Activated T-cell treated with anti-CD3 and anti-CD28 coated beads, Interleukin-2, amount 50 U/mL, for 24 hours (primary cell): ENCODE measurements at places on chromosomes 13 and 19.

DNA sequence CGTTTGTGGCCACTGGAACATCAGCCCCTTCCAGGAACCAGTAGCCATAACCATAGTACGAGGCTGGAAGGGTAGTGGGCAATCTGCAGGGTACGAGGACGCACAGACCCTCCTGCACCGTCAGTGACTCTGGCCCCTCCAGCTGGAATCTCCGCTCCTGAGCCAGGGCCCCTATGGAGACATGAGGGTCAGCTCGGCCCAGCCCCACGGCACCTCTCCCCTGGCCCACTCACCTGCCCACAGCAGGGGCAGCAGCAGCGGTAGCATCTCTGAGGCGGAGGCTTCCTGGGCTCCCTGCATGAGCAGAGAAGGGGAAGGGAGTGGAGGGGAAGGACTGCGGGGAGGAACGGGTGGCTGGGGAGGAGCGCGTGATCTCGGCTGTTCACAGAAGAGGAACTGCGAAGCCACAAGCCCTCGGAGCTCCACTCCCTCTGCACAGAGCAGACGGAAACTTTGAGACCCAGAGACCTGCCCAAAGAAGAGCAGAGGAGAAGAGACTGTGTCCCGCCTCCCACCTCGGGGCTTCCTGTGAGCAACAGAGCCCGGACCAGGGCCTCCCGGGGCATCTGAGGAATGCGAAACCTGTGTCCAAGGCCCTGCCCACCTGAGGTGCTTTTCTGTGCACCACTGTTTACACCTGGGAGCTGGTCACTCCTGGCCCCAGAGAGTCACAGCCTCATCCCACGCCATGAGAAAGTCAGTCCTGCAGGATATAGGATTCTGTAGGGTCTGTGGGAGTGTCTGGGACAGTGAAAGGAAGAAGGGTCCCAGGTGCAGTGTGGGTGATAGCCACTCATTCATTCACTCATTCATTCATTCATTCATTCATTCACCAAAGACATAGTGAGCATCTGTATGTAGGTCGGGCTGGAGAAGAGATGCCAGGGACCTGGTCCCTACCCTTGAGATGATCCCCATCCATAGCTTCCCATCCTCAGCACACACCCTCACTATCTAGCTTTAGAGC is at the start of gene SIGLEC6:
Gene SIGLEC6, minus strand, starts transcription at position 322 of the 967 bp plus-strand sequence. Its CDS starts 22 bp downstream, at position 300.
- peak; percentile 39 for DNase-seq

DNA sequence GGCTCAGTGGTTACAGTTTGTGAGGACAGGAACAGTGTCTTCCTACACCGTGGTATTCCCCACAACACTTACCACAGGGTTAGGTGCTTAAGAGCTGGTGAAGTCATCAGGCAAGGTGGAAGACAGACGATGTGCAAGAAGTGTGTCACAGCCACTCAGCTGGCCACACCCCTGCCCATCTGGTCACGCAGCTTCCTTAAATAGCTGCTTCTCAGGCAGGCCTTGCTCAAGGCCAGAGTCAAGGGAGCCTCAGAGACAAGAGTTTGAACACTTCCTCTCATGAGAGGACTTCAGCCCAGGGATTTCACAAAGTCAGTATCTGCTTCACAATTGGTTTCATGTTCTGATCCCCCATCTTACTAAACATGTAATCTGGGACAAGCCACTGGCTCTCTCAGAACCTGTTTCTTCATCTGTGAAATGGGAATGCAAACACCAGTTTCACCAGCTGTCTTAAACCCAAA is 80.3 kb upstream of the FRY start:
- DNase-seq, result no peak

DNA sequence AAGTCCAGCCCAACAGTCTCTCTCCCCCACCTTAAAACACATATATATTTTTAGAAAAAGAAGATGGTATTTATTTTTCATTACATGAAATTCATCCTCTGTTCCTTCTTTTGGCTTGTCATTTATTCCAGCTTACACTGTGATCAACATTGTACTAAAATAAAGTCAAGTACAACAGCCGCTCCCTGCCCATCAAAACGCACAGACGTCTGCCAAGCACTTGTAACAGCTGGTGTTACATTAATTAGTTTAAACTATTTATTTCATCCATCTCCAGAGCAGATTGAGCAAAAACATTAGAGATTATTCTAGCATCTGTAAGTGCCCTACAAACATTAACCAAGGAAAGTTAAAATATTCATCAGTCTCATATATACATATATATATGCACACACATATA is 350.5 kb downstream of the DACH1 start:
- DNase-seq, result no peak

GRCh38 chr13:40434516-40435397 is 231.7 kb downstream of the FOXO1 start:
- no peak for DNase-seq

DNA sequence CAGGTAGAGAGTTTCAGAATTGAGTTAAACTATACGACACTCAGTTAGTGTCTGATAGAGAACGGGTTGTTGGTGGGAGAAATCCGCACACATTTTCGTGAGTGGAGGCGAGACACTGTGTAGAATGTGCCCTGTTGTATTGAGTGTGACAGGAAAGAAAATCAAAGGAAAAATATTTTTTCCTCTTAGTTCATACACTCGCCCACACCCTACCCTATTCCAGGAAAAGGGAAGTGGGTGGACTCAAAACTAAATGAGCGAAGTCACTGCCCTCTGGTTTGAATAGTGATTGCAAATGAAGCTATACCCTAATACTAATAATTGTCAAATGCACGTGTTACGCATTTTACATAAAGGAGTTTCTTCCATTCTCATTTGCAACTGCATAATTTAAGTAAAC is 2.0 kb downstream of the ZNF347 start:
- DNase-seq, result no peak
